ENCODE measurements at places on chromosomes 1 and 21. TPM values are rescaled to one million over a fixed set of nuclear protein-coding genes. Genes with fewer than 3 reads are reported as not detected.
A peak's percentile ranks its signal among the peaks of the same experiment; 100 is the strongest.

GRCh38 chr1:8043621-8044020 is 17.5 kb upstream of the ERRFI1 start:
- H3K4me3 ChIP-seq: no peak overlapping the region
- peaks cover 18% of the 10 kb centered on the region for H3K4me1 ChIP-seq
- no peaks in the 10 kb centered on the region for H3K36me3 ChIP-seq
- no peak for DNase-seq
- no peak overlapping the region for H3K27ac ChIP-seq

- H3K4me3 ChIP-seq: no peak overlapping the region
- H3K27ac ChIP-seq: no peak overlapping the region
- no peaks in the 10 kb centered on the region for H3K27me3 ChIP-seq
Measured at GRCh38 chr1:107195476-107195875, 54.6 kb downstream of the NTNG1 start.

DNA sequence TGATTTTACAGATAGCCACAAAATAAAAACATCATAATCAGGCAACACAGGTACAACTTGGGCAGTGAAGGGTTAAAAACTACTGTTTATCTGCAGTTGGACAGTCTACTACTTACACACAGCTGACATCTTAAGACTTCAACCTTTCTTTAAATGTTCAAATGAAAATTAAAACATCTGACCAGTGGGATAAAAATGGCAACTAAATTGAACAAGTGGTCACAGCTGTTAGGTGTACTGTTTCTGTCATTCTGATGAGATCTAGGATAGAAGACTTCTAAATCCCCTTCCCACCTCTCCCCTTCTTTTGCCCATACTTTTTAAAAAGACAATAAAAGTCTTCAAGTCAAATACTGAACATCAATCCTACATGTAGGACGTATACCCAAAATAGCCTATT is 56.2 kb downstream of the ENAH start:
- H3K4me1 ChIP-seq: peaks cover 3% of the 10 kb centered on the region
- DNase-seq: no peak
- no peaks in the 10 kb centered on the region for H3K27me3 ChIP-seq

DNA sequence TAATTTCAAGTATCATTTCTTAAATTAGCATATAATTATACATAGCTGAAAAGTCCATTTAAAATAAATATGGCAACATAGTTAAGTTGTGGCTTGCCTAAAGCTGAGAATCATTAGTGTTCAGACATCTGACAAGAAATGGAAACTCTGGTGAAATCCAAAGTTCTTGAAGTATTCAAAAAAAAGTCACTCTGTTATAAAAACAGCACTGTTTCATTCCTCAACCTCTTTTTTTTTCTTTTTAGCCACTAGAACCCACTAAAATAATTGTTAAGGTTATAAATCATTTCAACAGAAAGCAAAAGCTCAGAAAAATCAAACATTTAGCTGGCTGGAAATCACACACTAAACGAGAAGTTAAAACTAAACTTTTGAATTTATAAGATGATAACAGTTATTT is 476.7 kb downstream of the LTN1 start:
- no peak overlapping the region for H3K4me3 ChIP-seq
- no peak for DNase-seq
- no peak overlapping the region for H3K27ac ChIP-seq
- H3K36me3 ChIP-seq: no peaks in the 10 kb centered on the region
- H3K27me3 ChIP-seq: no peaks in the 10 kb centered on the region
- no peaks in the 10 kb centered on the region for H3K4me1 ChIP-seq

- no peaks in the 10 kb centered on the region for H3K36me3 ChIP-seq
- H3K4me1 ChIP-seq: no peaks in the 10 kb centered on the region
- H3K27me3 ChIP-seq: no peaks in the 10 kb centered on the region
- no peak overlapping the region for H3K4me3 ChIP-seq
- no peak for DNase-seq
Measured at GRCh38 chr1:246078126-246078887, 428.8 kb downstream of the SMYD3 start.

DNA sequence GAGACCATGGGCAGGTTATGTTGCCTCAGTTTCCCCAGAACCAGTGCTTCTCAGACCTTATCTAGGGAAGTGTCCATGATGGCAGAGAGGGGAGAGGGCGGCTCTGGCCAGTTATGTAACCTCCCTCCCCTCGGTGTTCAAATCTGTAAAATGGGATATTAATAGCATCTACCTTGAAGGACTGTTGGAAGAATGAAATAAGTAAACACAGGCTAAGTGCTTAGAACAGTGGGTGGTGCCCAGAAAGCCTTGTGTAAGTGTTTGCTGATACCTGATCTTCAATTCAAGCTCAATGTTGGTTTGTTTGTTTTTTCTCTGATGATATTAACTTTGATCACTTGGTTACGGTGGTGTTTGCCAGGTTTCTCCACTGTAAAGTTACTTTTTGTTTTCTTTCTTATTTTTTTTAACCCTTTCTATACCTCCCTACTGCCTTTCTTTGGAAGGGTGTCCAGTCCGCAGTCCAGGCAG is 34.9 kb downstream of the EPHA2 start:
- no peaks in the 10 kb centered on the region for H3K27me3 ChIP-seq
- no peak overlapping the region for H3K4me3 ChIP-seq
- H3K4me1 ChIP-seq: peaks cover 36% of the 10 kb centered on the region
- no peak for DNase-seq
- H3K36me3 ChIP-seq: peaks cover 11% of the 10 kb centered on the region

GRCh38 chr1:110102081-110102480 is 10.2 kb upstream of the UBL4B start:
- H3K36me3 ChIP-seq: no peaks in the 10 kb centered on the region
- H3K4me1 ChIP-seq: no peaks in the 10 kb centered on the region
- no peak overlapping the region for H3K27ac ChIP-seq

GRCh38 chr1:181086926-181087325 is 1.6 kb upstream of the IER5 start:
- H3K36me3 ChIP-seq: no peaks in the 10 kb centered on the region
- H3K4me1 ChIP-seq: peaks cover 34% of the 10 kb centered on the region
- no peak overlapping the region for H3K27ac ChIP-seq

- no peak overlapping the region for H3K27ac ChIP-seq
- no peak overlapping the region for H3K4me3 ChIP-seq
- peaks cover 100% of the 10 kb centered on the region for H3K36me3 ChIP-seq
- H3K4me1 ChIP-seq: no peaks in the 10 kb centered on the region
Measured at GRCh38 chr1:160330119-160330518, 12.9 kb downstream of the COPA start.

GRCh38 chr1:12601700-12602658 is 16.0 kb downstream of the DHRS3 start:
- no peak overlapping the region for H3K4me3 ChIP-seq
- peaks cover 9% of the 10 kb centered on the region for H3K36me3 ChIP-seq
- no peaks in the 10 kb centered on the region for H3K27me3 ChIP-seq
- no peak overlapping the region for H3K27ac ChIP-seq

DNA sequence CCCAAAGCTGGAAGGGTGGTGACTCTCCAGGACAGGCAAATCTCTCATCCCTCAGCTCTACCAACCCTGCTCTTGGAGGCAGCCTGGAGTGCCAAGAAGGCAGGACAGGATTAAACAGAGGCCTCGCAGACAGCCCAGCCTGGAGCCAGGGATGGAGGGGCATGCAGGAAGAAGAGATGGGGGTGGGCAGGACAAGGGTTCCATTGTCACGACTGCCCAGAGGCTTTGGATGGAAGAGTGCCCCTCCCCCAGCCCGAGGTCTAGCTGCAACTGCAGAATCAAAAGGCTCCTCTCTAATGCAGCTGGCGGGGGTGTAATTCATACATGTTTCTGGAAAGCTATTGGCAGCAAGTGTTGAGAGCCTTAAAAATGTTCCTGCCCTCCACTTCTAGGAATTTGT is 8.8 kb downstream of the RAB7B start:
- H3K27ac ChIP-seq: no peak overlapping the region
- H3K36me3 ChIP-seq: peaks cover 45% of the 10 kb centered on the region
- no peaks in the 10 kb centered on the region for H3K27me3 ChIP-seq
- peaks cover 16% of the 10 kb centered on the region for H3K4me1 ChIP-seq
- DNase-seq: peak; percentile 72

DNA sequence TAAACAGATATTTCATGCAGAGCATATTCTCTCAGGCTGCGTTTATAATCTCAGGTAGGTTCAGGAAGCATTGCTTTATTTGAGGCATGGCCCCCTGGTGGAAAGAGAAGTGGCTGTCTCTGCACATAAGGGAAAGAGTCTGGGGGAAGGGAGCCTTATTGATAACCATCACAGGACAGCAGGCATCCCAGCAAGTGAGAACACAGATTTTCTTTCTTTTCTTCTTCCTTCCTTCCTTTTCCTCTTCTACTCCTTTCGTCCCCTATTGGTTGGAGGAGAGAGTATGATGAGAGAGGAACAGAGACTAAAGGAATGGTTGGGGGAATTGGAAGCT is 21.9 kb downstream of the TSNAX start:
- peaks cover 6% of the 10 kb centered on the region for H3K4me1 ChIP-seq
- no peak overlapping the region for H3K4me3 ChIP-seq
- H3K27ac ChIP-seq: no peak overlapping the region
- H3K27me3 ChIP-seq: no peaks in the 10 kb centered on the region

- no peak overlapping the region for H3K27ac ChIP-seq
- peaks cover 25% of the 10 kb centered on the region for H3K4me1 ChIP-seq
- no peak overlapping the region for H3K4me3 ChIP-seq
- H3K36me3 ChIP-seq: no peaks in the 10 kb centered on the region
- no peak for DNase-seq
Measured at GRCh38 chr1:22776035-22776613, 65.5 kb downstream of the EPHB2 start.

DNA sequence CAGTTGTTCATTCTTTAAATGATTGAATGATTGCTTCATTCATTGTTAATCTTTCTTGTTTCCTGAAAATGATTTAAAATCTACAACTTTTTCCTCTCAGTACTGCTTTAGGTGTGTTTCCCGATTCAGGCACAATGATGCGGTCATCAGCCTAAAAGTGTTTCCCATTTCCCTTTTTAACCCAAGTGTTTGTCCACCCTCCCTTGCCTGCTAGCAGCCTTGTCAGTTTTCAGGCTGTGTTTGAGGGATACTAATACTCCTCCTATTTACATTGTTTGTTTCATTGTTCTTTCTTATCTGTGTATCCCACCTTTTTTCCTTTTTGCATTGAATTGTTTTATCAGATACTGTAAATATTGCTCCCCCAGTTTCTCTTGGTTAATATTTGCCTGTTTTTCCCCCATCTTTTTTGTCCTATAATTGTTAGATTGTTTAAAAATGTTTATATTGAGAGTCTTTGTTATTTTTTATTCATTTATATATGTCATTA is 131.1 kb downstream of the KIAA0319L start:
- DNase-seq: no peak
- H3K36me3 ChIP-seq: peaks cover 15% of the 10 kb centered on the region
- H3K4me3 ChIP-seq: no peak overlapping the region
- H3K27ac ChIP-seq: no peak overlapping the region
- no peaks in the 10 kb centered on the region for H3K27me3 ChIP-seq

DNA sequence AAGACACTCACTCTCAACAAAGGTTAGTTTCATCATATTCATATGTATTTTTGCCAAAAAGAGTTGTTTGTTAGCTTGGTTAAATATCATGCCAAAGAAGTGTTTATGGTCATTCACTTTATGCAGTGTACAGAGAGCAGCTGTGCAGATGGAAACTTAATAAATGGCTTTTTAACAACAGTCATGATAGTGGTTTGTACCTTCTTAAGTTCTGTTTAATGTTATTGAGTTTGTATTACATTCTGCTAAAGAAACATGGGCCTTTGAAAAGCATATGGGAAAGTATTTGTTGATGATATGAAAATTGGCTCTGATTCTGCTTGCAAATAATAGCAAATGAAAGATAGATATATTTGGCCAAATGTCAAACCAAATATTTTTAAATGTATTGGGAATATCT is 607.3 kb downstream of the NCAM2 start:
- H3K27me3 ChIP-seq: no peaks in the 10 kb centered on the region
- no peaks in the 10 kb centered on the region for H3K36me3 ChIP-seq
- no peaks in the 10 kb centered on the region for H3K4me1 ChIP-seq
- H3K27ac ChIP-seq: no peak overlapping the region

DNA sequence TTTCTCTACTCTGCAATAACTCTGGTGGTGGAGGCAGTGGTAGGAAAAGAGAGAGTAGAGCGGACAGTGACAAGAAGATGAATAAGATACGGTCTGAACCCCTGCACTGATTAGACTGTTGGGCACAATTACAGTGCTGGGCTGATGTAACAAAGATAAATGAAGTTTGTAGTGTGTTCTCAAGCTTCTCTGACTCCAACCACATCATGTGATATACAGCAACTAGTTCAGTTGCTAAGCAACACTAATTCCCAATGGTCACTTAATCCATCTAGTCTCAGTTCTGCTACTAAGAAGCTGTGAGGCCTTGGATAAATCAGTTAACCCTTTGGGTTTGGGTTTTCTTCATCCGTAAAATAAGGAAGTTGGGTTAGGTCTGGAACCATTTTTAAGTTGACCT is 17.3 kb downstream of the DDR2 start:
- H3K4me1 ChIP-seq: no peaks in the 10 kb centered on the region
- DNase-seq: no peak
- H3K4me3 ChIP-seq: no peak overlapping the region
- no peaks in the 10 kb centered on the region for H3K27me3 ChIP-seq
- no peaks in the 10 kb centered on the region for H3K36me3 ChIP-seq

DNA sequence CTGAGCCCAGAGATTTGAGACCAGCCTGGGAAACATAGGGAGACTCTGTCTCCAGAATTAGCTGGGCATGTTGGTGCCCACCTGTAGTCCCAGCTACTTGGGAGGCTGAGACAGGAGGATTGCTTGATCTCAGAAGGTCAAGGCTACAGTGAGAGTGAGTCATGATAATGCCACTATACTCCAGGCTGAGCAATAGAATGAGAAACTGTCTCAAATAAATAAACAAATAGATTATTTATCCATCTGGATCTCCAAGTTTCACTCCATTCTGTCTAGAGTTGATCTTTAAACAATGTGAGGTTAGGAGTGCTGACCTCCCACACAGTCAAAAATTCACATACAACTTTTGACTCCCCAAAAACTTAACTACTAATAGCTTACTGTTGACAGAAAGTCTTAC is 106.8 kb upstream of the PALMD start:
- no peak for DNase-seq
- H3K4me1 ChIP-seq: no peaks in the 10 kb centered on the region

GRCh38 chr1:18955441-18956192 is 859 bp downstream of the IFFO2 start:
- H3K4me3 ChIP-seq: peak overlapping the region; percentile 80
- H3K4me1 ChIP-seq: peaks cover 72% of the 10 kb centered on the region
- H3K27ac ChIP-seq: peak overlapping the region; percentile 95
- H3K27me3 ChIP-seq: no peaks in the 10 kb centered on the region
- H3K36me3 ChIP-seq: no peaks in the 10 kb centered on the region
- DNase-seq: no peak

DNA sequence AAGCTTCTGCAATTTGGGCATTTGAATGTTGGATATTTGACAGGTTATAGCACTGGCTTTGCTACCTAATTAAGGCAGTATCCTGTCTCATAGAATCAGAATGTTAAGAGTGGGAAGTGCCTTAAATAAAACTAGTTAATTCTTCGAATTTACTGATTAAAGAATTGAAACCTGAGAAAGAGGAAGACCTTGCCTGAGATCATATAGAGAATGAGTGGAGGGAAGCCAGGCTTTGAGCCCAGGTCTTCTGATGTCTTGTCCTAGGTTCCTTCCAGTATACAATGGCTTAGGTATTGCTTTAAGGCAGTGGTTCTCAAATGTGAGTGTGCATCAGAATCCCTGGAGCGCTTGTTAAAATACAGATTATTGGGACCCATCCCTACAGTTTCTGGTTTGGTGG is 20.9 kb upstream of the SH3BGRL3 start:
- H3K27me3 ChIP-seq: no peaks in the 10 kb centered on the region
- peaks cover 71% of the 10 kb centered on the region for H3K36me3 ChIP-seq
- H3K4me1 ChIP-seq: no peaks in the 10 kb centered on the region
- H3K4me3 ChIP-seq: no peak overlapping the region
- H3K27ac ChIP-seq: no peak overlapping the region
- no peak for DNase-seq

Gene HOOK1
- total RNA-seq: 22.3 TPM

Gene TRAF3IP3
- total RNA-seq: 2.0 TPM

Gene PALMD
- 125 TPM for total RNA-seq

Gene SPATA1
- total RNA-seq: not detected

Gene FCRL4
- total RNA-seq: not detected

Gene SEC16B
- total RNA-seq: 3.0 TPM

Gene SUSD4
- 8.2 TPM for total RNA-seq

Gene TBX15
- 10.8 TPM for total RNA-seq

Gene WNT4
- 42.7 TPM for total RNA-seq

All from suprapubic skin (tissue), 4 donors.